ENCODE measurements at places on chromosomes 13 and 19.

DNA sequence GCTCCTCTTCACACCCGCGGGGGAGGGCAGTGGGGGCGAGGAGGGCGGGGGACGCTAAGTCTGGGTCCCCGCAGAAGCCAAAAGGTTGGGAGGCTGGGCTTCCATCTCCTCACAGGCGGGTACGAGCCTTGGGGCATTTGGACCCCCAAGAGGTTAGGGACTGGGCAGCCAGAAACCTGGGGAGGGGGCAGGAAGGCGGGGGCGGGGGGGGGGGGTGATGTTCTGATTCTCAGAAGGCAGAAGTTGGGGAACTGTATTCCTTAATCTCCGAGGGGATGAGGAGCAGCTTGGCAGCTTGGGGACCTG lies 5.1 kb downstream of the BCL3 start:
- no peak for DNase-seq

- no peak for DNase-seq
Measured at GRCh38 chr13:90928109-90928508, 419.4 kb upstream of the MIR17HG start.

DNA sequence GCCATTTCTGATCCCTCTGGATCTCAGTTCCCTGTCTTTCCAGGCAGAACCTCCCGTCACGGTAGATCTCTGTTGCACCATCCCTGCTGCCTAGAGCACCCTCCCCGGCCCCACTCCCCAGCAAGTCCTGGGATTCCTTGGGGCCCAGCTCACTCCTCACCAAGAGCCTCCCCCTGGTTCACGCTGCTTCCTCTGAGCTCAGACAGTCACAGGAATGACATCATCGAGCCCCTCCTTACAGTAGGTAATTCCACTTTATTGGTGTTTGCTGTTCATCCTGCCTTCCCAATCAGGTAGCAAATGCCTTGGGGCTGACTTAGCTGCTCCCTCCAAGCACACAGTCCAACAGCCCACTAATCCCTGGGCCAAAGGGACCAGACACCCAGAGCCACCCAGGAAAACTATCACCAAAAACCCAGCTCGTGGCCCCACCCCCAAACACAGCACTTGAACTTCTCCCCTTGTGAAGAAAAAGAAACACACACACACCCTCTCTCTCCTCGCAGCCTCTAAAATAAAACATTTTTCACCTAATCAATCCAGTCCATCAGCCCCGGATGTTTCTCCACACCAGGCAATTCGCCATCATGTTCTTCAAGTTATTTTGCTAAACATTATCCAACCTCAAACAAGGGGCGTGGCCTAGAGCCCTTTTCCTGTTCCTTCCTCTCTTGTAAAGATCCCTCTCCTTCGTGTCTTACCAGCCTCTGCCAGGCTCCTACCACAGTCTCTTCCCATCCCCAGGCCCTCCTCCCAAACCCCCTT lies 2.5 kb downstream of the NAPA start:
- DNase-seq: no peak

GRCh38 chr19:51541458-51542357 lies 10.2 kb upstream of the SIGLEC6 start:
- DNase-seq: no peak

GRCh38 chr19:2449019-2449418 lies 7.7 kb downstream of the LMNB2 start:
- DNase-seq: no peak

DNA sequence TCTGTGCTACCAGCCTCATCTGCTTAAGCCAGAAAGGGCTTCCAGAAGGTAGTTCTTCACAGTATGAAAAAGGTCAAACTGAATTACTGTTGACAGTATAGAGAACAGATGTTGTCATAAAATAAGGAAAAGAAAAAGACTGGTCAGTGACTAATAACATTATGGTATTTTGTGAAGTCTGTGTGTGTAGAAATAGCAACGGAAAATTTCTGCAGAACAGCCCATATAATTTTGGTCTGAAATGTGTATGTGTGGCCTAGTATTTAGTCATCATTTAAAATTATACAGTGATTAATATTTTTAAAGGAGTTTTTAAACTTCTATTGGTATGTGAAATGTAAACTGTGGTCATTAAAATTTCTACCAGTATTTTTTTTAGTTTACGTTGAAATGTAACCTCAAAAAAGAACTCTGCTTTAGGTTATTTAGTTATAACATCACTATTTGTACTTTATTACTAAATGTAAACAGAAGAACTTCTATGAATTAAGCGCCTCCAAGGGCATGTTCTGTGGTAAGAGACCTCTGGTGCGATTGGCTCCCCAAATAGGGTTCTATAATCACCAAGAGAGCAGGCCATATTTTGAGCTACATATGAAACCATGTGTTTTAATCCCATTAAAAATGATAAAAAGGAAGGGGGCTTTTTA lies 3.3 kb upstream of the GPR183 start:
- DNase-seq: no peak

GRCh38 chr19:18778826-18779495 lies 12.1 kb downstream of the COMP start:
- no peak for DNase-seq
